Frontal cortex (tissue), 4 donors: ENCODE measurements at places on chromosomes 7 and 10.

DNA sequence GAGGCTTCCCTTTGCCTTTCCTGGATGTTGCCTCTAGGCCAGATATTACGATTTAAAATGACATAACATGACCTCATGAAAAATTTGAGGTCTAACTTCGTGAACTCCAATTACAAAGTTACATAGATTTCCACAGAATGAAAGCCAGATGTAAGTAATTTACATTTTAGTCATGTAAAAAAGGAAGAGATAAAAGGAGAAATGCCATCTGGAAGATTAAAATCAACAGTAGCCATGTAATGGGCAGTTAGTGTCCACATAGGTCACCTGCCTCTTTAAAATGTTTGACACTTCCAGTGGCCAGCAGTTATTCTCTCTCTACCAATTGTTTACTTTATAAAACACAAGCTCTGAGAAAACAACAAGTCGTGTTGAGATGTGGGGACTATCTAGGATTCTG, 4.1 kb upstream of the VSTM2A start:
- no peak for DNase-seq

GRCh38 chr7:72272479-72272878, 139.7 kb downstream of the CALN1 start:
- no peak for DNase-seq

DNA sequence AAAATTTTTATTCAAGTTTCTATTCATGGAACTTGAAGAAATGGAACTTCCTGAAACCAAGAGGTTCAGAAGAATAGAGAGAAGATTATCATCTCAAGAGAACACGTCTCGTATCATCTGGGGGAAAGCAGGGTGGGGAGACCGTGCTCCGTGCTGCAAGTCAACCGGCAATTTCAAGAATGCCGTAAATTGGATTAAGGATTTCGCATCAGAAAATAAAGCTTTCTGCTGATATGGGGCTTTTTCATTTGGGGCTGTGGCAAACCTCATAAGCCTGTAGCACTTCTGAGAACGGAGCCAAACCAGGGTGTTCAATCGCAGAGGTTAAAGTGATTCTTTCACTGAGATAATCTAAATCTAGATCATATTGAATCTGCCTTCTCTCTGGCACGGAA, 150.1 kb upstream of the NPS start:
- DNase-seq: no peak

DNA sequence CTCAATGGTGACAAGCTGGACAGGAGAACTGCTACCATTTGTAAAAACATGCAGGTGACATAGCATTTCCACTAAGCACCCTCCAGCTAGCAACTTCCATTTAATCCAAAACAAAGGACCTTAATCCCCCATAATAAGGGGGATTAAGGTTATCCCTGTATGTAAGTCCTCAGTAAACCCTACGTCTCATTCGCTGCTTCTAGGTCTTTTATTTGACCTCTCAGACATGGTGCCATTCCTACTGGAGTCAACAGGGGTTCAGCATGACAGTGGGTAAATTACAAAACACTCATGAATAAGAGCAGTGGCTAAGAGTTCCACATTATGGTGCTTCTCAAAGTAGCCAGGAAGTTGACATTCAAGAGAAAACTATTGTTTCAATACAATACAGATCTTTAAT, 121.8 kb upstream of the CAV2 start:
- DNase-seq: no peak

GRCh38 chr10:132546567-132547420, 9.2 kb downstream of the INPP5A start:
- peak; percentile 22 for DNase-seq

- peak; percentile 14 for DNase-seq
These were observed 180.5 kb downstream of the ZNF365 start for GRCh38 chr10:62554632-62555199.

- no peak for DNase-seq
These were observed 32.9 kb downstream of the HTRA1 start for GRCh38 chr10:122494173-122494820.

DNA sequence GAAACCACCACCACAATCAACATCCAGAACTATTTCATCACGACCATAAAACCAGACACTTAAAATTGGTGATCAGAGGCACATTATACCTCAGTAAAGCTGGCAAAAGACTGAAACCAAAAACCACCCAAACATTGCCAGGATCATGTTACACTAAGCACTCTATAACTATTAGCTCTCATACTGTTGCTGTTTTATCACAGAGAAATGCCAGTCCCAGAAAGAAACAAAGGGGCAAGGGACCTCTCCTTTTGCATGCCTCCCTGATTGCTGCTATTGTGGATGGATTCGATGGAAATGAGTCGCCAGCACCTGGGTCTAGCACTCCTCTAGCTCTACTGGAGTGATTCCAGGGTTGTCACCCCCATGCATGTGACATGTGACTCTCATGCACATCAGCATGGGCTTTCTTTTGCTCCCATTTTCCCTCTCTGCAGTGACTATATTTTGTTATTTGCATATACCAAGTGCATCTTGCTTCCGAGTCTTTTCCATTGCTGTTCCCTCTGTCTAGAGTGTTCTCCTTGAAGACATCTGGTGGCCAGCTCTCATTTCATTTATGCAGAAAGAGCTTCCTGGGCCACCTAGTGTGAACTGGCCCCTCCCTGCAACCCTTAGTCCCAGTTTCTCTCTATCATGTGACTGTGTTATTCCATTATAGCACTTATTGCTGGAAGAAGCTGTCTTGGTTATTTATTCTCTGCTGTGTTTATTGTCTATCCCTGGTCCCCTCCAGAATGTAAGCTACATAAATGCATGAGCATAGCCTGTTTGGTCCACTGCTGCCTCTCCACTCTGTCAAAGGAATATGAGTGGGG, 300.6 kb downstream of the PLXNA4 start:
- no peak for DNase-seq

GRCh38 chr7:100100420-100101015, 679 bp downstream of the MCM7 start:
- DNase-seq: peak; percentile 93

DNA sequence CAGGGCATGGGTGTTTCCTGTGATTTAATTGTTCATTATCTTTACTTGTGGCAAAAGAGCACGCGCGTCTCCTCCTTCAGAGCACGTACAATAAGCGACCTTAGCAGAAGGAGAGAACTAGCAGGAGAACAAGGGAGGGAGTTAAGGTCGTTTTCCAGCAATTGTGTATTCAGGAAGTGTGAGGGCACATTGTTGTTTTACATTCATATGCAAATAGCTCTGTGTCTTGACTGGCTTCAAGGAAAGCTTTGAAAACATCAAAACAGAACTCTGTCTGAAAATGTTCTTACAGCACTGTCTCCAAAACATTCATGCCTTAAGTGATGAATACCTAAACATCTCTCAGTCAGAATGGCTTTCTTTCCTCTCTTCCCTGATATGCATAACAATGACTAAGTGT, 499.1 kb downstream of the ACTR3B start:
- DNase-seq: no peak

GRCh38 chr7:93147363-93147762, 822 bp downstream of the SAMD9L start:
- no peak for DNase-seq

DNA sequence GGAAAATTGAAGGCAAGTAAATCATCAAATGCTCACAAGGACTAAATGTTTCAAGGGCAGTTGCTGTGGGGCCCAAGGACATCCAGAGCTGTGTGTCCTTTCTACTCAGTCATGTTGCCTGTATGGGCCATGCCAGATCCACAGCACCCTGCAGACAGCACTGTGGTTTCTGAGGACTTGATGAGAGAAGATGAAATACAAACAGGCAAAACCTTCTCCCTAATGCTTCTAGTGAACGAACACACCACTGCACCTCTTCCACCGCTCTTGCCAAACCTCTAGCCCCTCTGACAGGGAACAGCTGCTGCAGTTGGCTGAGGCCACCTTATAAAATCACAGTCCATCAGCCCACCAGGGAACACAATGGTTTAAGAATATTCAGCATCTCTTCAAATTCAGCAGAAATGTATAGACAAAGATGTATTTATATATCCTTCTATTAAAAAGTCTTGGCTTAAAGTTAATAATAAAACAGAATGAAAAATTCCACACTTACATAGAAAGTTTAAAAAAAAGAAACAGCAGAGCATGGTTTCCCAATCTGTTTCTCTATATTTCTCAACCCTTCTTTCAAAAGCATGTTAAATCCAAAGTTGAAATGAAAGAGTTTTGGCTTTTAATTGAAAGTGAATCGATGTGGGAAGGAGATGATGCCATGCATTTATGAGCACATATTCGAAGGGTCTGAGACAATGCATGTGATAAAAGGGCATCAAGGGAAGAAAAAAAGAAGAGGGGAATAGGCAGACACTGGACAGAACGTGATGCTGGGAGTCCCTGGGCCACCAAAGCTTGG, 14.0 kb downstream of the CYP3A7 start:
- no peak for DNase-seq

- DNase-seq: no peak
These were observed 296.4 kb upstream of the MAGI2 start for GRCh38 chr7:79749856-79750255.

GRCh38 chr10:27695088-27695487, 50.5 kb downstream of the MKX start:
- DNase-seq: no peak

DNA sequence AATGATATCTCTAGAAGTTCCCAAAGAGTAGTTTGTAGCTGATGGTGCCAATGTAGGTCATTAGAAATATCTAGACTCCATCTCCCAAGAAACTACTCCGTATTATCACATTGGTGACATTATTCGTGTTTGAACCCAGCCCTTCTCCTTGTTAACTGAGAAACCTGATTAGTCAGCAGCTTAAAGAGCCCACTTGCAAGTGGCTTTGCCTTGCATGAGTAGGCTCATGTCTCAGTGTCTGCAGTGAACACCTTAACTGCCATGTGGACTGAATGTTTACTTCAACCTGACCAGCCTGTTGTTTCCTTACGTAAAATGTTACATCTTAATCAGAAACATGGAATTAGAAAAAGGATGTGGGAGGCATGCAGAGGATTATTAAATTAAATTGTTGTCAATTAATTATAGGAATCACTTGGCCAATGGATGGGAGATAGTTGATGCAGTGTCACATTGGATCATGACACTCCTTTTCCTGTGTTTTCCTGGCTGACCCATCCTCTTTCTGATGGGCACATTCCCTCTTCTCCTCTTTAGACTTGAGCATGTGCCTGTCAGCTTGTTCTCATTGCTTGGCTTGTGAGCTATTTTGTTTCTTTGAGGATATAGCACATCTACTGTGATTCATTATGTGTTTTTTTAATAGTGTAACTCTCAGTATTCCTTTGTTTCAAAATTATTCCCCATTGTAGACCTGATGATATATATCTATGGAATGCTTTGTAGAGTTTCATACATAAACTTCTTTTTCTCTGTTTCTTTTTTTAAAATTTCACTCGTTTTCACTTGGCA, 18.0 kb downstream of the STARD3NL start:
- DNase-seq: no peak

- DNase-seq: no peak
These were observed 32.2 kb upstream of the COL13A1 start for GRCh38 chr10:69769395-69769992.

- DNase-seq: no peak
These were observed 631 bp downstream of the POR start for GRCh38 chr7:75915416-75916156.

- no peak for DNase-seq
These were observed 7.1 kb downstream of the CPED1 start for GRCh38 chr7:120995654-120996053.

GRCh38 chr10:60130130-60130579, 223.8 kb upstream of the CCDC6 start:
- DNase-seq: no peak
